Cardiac atrium fibroblast (primary cell): ENCODE measurements at places on chromosomes 6 and 20. TPM values are rescaled to one million over a fixed set of nuclear protein-coding genes. Genes with fewer than 3 reads are reported as not detected.

Gene COL9A3
- total RNA-seq, result 19.7 and 22.5 TPM in 2 replicates

Gene PRSS35
- total RNA-seq, result 0.18 and 0.65 TPM in 2 replicates

Gene ZFP57
- total RNA-seq, result not detected in 2 replicates

Gene ECT2L
- under 0.01 TPM in 1 of 2 replicates, not detected in the other for total RNA-seq

Gene SAMD3
- not detected in 2 replicates for total RNA-seq

Gene NRSN1
- total RNA-seq, result not detected in 2 replicates

Gene IYD
- not detected in 2 replicates for total RNA-seq

Gene PRDM1
- total RNA-seq, result under 0.01 and 1.6 TPM in 2 replicates

Gene MTFR2
- total RNA-seq, result 0.90 and 0.97 TPM in 2 replicates

Gene MYBL2
- total RNA-seq, result 7.3 and 9.4 TPM in 2 replicates

Gene BHLHE23
- total RNA-seq, result not detected in 2 replicates

Gene WFDC5
- total RNA-seq, result not detected in 2 replicates

Gene MACROD2
- not detected in 2 replicates for total RNA-seq

Gene SLC17A9
- 6.3 and 19.3 TPM in 2 replicates for total RNA-seq

Gene PHACTR3
- total RNA-seq, result not detected in 2 replicates

Gene KLHDC3
- 99.6 and 118 TPM in 2 replicates for total RNA-seq

Gene TAF4
- total RNA-seq, result 1.3 and 3.1 TPM in 2 replicates

Gene GNAS-AS1
- total RNA-seq, result 0.32 and 0.36 TPM in 2 replicates

Gene TGM3
- not detected in 2 replicates for total RNA-seq

Gene PCMTD2
- 10.4 and 22.7 TPM in 2 replicates for total RNA-seq

Gene GATA5
- 0.32 TPM in 1 of 2 replicates, not detected in the other for total RNA-seq

Gene SLC22A3
- total RNA-seq, result 3.2 and 3.4 TPM in 2 replicates

Gene HSPA12B
- total RNA-seq, result 0.72 and 1.1 TPM in 2 replicates

Gene DNMT3B
- 0.65 and 2.5 TPM in 2 replicates for total RNA-seq

Gene MCUR1
- total RNA-seq, result 6.5 and 8.1 TPM in 2 replicates

Gene GRM1
- not detected in 2 replicates for total RNA-seq

Gene SLC17A3
- not detected in 2 replicates for total RNA-seq

Gene DDX27
- total RNA-seq, result 16.4 and 24.6 TPM in 2 replicates

Gene PDE7B
- 41.0 and 49.5 TPM in 2 replicates for total RNA-seq

Gene SLC12A5
- 2.5 TPM in 1 of 2 replicates, not detected in the other for total RNA-seq

Gene PSORS1C2
- not detected in 2 replicates for total RNA-seq

Gene SLX4IP
- 1.8 and 2.4 TPM in 2 replicates for total RNA-seq

Gene ZNFX1
- total RNA-seq, result 28.2 and 38.1 TPM in 2 replicates

Gene CDH26
- total RNA-seq, result 0.32 TPM in 1 of 2 replicates, not detected in the other

Gene GDAP1L1
- total RNA-seq, result not detected in 2 replicates

Gene TRIM31
- total RNA-seq, result not detected in 2 replicates

Gene OR2B3
- not detected in 2 replicates for total RNA-seq

Gene FOXA2
- total RNA-seq, result not detected in 2 replicates

Gene ADGRF1
- not detected in 2 replicates for total RNA-seq

Gene TNXB
- 41.5 and 45.3 TPM in 2 replicates for total RNA-seq

Gene SLPI
- total RNA-seq, result not detected in 2 replicates

Gene SLC22A2
- total RNA-seq, result not detected in 2 replicates

Gene ULBP1
- 2.0 and 2.1 TPM in 2 replicates for total RNA-seq
